ENCODE measurements at places on chromosomes 4 and X.

GRCh38 chr4:7842384-7843279 lies 97.0 kb downstream of the AFAP1 start:
- DNase-seq = no peak

- DNase-seq = no peak
Observed at GRCh38 chrX:47662144-47662657, 3.2 kb upstream of the UXT start.

DNA sequence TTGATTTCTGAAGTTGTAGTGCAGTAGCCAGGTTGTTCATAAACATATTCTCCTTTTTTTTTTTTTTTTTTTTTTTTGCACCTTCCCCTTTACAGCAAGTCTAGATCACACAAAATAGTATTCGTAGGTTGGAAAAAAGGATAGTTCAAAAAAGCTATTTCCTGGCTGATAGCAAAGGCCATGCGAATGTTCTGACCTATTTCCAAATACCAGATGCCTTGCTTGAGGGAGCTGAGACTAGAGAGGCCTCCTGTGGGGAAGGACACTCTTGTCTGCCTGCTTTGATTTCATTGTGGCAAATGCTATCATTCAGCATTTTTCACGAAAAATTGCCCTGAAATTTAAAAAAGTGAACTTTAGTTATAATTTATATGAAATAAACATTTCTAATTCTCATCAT lies 111.4 kb downstream of the MAD2L1 start:
- DNase-seq = no peak

DNA sequence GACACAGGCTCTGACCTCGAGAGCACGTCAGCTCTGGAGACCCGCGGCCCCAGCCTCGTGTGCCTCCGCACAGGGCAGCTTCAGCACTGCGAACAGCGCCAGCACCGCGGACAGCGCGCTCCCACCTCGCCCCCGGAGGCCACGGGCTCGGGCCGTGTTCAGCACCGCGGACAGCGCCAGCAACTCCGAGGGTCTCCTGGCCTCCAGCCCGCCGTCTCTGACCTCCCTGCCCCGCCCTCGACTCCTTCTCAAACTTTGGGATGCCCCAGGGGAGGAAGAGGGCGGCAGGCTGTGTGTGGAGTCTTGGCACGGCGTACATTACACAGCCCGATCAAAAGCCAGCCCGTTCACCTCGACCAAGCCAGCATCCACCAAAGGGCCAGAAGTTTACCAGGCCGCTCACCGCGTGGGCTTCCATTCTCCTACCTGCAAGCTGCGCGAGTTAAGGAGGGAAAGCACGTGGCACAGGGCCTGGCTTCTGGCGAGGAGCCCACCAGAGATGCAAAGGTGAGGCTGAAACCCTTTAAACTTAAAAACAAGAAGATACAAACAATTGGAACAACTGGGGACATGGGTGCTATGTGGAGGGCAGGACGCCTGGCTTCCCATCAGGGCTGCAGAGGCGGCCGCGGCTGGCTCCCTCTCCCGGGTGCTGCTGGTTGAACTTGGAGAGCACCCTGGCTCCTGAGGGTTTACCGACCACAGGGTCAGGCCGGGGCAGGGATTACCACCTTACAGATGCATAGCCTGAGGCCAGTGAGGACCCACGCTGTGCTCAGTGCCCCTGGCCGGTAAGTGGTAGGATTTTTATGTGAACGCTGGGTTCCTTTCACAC lies 4.5 kb upstream of the NKX1-1 start:
- DNase-seq = no peak
